ENCODE measurements at places on chromosomes 3 and 15. TPM values are rescaled to one million over a fixed set of nuclear protein-coding genes. Genes with fewer than 3 reads are reported as not detected.

GRCh38 chr3:183122257-183122932 lies 23.1 kb upstream of the MCCC1 start:
- no peak for DNase-seq

DNA sequence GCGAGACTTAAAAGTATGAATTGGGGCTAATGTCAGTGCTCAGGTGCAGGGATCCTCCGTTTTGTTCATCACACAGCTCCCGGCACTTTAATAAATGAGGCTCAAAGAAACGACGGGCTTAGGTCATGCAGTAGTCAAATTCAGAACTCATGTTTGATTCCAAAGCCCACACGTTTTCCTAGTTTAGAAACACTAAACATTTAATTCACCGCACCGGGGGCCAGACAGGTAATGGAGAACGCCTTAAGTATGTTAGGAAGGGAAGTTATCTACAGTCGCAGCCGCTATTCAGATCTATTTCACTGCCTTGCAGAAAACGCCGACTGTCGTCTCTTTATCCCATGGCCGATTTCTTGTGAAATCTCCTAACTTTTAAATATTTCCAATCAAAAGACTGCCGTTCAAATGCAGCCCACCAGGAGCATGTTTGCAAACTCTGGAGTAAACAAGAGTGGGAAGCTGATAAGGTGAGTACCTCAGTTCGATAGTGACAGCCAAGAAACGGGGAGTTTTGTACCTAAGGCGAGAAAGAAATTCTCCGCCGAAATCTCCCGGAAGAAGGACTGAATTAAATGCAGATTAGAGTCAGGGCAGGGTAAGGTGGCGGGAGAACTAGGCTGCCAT lies 569 bp downstream of the HIGD2B start:
- DNase-seq = no peak

GRCh38 chr3:57877116-57877515 lies 121.0 kb downstream of the SLMAP start:
- DNase-seq = no peak

GRCh38 chr15:80478075-80478474 lies 73.9 kb downstream of the ARNT2 start:
- DNase-seq = no peak

DNA sequence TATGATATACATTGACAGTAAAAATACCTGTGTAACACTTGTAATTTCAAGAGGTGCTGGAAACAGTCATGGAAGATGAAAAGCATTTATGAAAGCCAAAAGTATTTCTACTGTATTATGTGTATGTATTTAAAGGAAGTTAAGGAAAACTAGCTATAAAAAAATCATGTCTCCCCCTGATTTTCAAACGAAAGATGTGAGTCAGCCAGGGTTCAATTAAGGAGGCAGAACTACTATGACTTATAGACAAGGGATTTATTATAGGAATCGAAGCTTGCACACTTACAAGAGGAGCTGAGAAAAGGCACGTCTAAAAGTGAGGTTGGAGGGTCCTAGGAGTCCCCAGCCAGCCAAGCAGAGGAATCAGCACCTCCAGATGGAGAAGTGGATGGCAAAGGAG lies 119.4 kb downstream of the SUCLG2 start:
- DNase-seq = no peak

- no peak for DNase-seq
Observed at GRCh38 chr3:179565496-179565895, 2.8 kb downstream of the ACTL6A start.

DNA sequence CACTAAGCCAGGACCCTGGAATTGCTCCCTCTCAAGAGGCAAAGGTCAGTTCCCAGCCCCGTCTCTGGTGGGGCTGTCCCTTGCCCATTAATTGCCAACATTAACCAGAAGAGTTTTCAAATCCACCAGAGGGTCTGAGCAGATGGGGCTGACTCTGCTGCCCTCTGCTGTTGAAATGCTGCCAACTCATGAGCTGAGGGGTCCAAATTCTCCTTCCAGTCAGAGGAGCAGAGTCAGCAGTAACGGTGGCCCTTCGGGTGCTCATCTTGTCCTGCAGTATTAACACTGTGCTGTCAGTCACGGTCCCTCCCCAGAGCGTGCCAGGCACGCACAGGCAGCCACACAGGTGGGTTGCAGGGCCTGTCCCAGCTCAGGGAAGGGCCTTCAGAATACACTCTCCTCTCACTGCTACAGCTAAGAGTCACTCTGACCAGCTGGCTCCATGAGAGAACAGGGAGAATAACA lies 10.7 kb upstream of the SPTBN5 start:
- no peak for DNase-seq

DNA sequence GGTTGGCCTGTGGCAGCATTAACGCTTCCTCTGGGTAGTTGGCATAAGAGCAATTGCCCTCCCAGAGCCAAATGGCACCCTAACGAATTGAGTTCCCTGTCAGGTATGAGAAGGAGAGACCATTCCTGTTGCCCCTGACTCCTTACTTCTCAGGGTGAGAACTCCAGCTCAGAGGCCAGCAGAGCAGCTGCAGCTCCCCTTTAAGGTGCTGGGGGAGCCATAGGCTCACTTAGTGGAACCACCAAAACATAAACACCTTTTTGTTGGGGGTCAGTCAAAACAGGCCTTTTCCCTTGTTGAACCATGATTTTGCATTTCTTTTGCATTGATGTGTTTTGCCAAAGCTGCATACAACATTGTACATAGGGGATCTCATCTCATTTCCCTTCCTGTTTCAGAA lies 28.1 kb upstream of the LHFPL4 start:
- DNase-seq = no peak

GRCh38 chr3:107737914-107738313 lies 215.2 kb downstream of the BBX start:
- DNase-seq = no peak

- DNase-seq = no peak
Observed at GRCh38 chr3:50187750-50188149, 3.7 kb upstream of the GNAT1 start.

- DNase-seq = no peak
Observed at GRCh38 chr3:157119369-157119951, 40.5 kb downstream of the CCNL1 start.

GRCh38 chr3:129651435-129652202 lies 45.1 kb upstream of the PLXND1 start:
- no peak for DNase-seq

DNA sequence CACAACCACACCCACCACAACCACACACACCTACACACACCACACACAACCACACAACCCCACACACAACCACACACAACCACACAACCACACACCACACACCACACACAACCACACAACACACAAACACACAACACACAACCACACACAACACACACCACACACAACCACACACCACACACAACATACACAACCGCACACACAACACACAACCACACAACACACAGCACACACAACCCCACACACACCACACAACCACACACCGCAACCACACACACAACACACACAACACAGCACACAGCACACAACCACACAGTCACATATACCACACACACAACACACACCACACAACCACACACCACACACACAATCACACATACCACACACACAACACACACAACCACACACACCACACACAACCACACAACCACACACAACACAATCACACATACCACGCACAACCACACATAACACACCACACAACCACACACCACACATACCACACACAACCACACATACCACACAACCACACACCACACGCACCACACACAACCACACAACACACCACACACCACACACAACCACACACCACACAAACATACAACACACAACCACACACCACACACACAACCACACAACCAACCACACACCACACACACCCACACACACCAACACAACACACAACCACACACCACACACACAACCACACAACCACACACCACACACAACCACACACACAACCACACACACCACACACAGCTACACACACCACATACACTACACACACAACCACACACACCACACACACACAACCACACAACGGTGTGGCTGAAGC lies 23.7 kb downstream of the CPN2 start:
- DNase-seq = no peak

GRCh38 chr3:125611908-125612307 lies 16.6 kb upstream of the OSBPL11 start:
- no peak for DNase-seq

DNA sequence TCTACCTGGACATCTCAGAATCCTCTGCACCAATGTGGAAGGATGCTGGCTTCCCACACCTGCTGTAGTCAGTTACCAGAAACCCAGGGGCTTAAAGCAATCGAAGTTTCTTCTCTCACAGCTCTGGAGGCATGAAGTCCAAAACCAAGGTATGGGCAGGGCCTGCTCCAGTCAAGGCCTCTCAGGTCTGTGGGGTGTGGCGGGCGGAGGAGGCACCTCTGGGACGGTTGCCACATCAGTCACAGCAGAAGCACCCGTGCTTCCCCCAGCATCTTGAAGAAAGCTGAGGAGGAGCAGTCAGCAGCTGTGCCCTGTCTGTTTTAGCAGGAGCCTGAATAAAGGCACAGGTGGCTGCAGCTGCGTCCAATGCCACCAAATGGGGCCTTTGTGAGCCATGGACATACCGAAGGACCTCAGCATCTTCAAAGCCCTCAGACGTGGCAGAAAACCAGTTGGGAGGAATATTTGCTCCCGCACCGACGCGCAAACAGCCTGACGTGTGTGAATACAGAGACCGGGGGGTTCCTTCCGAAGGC lies 68.9 kb downstream of the TFRC start:
- no peak for DNase-seq

GRCh38 chr3:157872902-157873301 lies 233.3 kb downstream of the SHOX2 start:
- DNase-seq = no peak

- no peak for DNase-seq
Observed at GRCh38 chr3:22039161-22039560, 288.2 kb upstream of the ZNF385D start.

- no peak for DNase-seq
Observed at GRCh38 chr3:122247087-122247824, 63.8 kb downstream of the CASR start.

- peak; percentile 79 for DNase-seq
Observed at GRCh38 chr3:135192929-135193328, 397.9 kb downstream of the EPHB1 start.

DNA sequence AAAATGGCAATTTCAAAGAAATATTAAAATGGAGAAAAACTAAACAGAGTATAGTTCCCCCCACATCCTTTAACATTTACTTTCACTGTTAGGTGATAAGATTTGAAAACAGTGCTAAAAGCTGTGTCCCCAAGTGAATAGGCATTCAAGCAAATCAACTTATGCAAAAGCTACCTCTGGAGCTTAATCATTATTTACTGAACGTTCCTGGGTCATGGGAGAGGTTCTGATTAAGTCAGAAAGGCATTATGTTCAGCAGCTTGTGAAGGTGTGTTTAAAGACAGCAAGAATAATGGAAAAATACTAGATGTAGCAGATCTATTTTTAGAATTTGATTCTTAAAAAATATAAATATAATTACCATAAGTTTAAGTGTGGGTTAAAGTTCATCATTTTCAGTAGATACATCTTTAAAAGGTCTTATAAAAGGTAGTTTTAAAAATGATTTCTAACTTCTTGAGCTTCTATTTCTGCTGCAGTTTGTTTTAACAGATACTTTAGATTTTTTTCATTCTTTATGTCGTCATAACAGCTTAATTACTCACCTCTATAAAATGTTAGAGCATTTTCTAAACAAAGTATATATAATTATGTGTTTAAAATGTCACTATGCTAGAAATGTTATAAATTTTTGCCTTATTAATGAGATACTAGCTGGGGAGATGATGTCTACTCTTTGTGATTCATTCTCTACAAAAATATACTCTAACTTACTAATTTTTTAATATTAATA lies 127.9 kb downstream of the MITF start:
- no peak for DNase-seq

- DNase-seq = no peak
Observed at GRCh38 chr3:183824761-183825455, 469 bp downstream of the MAP6D1 start.

DNA sequence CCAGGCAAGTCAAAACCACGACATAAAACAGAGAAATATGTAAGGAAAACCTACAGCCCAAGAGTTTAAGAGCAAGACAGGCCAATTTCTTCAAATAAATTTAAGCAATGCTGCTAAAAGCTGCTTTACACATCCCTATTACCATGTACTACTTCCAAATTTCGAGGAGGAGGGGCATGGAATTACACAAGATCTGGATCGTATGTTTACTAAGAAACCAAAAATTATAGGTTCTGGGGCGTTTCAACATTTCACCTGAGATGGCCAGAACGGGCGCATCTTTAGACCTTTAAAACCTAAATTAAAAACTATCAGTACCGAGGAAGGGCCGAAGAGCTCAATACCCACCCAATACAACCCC lies 664 bp upstream of the NR2C2 start:
- no peak for DNase-seq

GRCh38 chr15:90711842-90712241 lies 5.3 kb upstream of the BLM start:
- DNase-seq = no peak

- DNase-seq = no peak
Observed at GRCh38 chr3:63943678-63944077, 31.5 kb upstream of the SCAANT1 start.

DNA sequence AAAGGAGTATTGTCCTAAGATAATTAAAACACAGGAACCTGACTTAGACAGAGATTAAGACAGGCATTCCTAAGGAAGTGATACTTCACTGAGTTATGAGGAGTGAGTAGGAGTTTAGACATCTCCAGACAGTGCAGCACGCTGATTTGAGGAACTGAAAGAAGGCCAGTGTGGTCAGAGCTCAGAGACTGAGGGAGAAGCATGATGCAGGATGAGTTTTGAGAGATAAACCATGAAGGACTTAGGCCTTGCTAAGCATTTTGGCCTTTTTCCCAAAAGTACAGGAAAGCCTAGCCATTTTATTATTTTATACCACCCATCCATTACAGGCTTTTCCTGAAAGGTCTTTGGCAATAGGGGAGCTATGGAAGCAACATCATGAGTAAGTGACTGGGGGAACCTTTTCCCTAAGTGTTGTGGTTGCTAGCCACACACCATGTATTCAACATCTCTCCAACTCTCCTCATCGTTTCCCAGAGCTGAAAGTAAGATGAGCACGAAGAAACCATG lies 375.6 kb upstream of the TPRG1 start:
- DNase-seq = no peak

The NR2E3 gene
- total RNA-seq = 0.98 TPM

The FOXB1 gene
- not detected for total RNA-seq

The GOLGA6B gene
- not detected for total RNA-seq

The GOLGA8A gene
- total RNA-seq = 46.7 TPM

The ROBO2 gene
- total RNA-seq = 11.0 TPM

The BTD gene
- 10.6 TPM for total RNA-seq

The PYGO1 gene
- 4.4 TPM for total RNA-seq

The OGG1 gene
- 51.6 TPM for total RNA-seq

The SPTSSB gene
- 2.9 TPM for total RNA-seq

The OSTN gene
- total RNA-seq = not detected

The C15orf39 gene
- 20.9 TPM for total RNA-seq

The MB21D2 gene
- 5.6 TPM for total RNA-seq

The C3orf80 gene
- not detected for total RNA-seq

The SLC12A1 gene
- not detected for total RNA-seq

The WNT5A gene
- total RNA-seq = 52.3 TPM

The MESP1 gene
- 2.7 TPM for total RNA-seq

The BDH1 gene
- 30.2 TPM for total RNA-seq

The ALPK3 gene
- 2.5 TPM for total RNA-seq

The GOLGA8N gene
- total RNA-seq = 13.8 TPM
